ENCODE measurements at places on chromosomes 12 and 14.

- no peak for DNase-seq
Observed at GRCh38 chr14:71382315-71382714, 475.1 kb downstream of the PCNX1 start.

- DNase-seq, result peak; percentile 5
Observed at GRCh38 chr14:44403193-44403592, 103.9 kb downstream of the FSCB start.

DNA sequence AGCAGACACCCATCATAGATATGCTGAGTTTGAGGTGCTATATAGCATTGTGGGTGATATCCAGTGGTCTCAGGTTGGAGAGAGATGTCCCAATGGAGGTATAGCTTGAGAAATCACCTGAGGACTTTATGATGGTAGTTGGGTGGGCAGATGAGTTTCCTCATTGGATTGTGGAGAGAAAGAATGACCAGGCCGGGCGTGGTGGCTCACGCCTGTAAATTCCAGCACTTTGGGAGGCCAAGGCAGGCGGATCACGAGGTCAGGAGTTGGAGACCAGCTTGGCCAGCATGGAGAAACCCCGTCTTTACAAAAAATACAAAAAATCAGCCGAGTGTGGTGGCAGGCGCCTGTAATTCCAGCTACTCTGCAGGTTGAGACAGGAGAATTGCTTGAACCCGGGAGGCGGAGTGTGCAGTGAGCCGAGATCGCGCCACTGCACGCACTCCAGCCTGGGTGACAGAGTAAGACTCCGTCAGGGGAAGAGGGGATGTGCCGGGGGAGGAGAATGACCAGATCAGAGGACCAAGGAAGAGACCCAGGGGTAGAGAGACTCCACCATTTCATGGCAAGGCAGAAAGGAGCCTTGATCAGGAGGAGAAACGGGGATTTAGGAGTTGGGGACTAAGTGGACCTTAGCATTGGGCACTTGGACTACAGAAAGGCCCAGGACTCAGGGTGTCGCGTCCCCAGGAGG, 757 bp upstream of the PCK2 start:
- no peak for DNase-seq

- no peak for DNase-seq
Observed at GRCh38 chr14:94469261-94469660, 6.7 kb downstream of the SERPINA9 start.

- DNase-seq, result no peak
Observed at GRCh38 chr12:83843541-83843940, 1069.1 kb downstream of the SLC6A15 start.

All from retina (tissue), 1 donor.